ENCODE measurements at places on chromosomes 12 and 14.

DNA sequence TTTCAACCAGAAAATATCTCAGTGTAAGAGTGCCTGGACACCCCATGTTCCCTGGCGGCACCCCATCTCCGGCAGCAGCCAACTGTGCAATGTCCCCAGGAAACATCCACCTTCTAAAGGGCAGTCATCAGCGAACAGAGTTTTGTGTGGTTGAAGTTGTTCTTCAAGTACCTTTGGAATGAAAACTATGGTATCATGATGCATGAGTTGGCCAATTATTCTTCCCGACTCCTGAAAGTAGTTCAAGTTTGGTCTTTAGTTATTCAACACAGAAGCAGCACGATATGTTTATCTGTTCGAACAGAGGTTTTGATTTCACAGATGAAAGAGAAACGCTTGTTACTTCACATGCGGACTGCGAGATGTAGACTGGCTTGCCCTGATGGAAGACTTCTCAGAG lies 21.1 kb upstream of the TTC7B start:
- no peak for DNase-seq

- DNase-seq: no peak
These were observed 34.1 kb upstream of the CHGA start for GRCh38 chr14:92888896-92889295.

DNA sequence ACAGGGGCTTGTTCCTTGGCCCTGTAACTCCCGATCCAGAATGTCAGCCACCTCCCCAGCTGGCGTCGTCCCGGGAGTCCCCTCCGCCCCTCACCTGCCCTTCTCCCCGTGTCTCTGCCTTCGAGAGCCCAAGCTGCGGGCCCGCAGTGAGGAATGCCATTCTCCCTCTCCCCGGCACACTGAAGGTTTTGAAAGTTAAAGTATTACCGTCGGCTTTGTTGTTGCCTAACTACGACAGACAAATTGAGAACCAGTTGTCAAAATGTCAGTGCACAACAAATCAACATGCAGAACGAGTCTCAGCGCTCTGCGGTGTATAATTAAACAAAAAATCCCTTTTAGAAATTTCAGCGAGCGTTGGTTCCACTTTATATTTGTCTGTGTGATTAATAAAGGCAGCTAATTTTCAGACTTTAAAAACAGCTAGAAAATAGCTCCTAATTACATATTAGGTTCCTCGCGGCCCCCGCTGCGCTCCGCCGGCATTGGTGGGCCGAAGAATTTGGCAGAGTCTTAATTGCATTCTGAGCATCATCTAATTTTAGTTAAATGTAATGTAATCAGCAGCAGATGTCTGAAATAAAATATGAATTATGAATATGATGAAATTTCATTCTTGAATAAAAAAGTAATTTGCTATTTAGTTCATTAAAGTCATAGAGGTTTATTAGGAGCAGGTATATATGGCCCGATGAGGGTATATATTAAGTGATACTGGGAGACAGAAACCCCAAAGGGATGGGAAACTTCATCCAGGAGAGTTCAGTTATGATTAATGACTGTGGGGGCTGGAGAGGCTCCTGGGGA lies 40.3 kb downstream of the MVK start:
- DNase-seq: no peak

DNA sequence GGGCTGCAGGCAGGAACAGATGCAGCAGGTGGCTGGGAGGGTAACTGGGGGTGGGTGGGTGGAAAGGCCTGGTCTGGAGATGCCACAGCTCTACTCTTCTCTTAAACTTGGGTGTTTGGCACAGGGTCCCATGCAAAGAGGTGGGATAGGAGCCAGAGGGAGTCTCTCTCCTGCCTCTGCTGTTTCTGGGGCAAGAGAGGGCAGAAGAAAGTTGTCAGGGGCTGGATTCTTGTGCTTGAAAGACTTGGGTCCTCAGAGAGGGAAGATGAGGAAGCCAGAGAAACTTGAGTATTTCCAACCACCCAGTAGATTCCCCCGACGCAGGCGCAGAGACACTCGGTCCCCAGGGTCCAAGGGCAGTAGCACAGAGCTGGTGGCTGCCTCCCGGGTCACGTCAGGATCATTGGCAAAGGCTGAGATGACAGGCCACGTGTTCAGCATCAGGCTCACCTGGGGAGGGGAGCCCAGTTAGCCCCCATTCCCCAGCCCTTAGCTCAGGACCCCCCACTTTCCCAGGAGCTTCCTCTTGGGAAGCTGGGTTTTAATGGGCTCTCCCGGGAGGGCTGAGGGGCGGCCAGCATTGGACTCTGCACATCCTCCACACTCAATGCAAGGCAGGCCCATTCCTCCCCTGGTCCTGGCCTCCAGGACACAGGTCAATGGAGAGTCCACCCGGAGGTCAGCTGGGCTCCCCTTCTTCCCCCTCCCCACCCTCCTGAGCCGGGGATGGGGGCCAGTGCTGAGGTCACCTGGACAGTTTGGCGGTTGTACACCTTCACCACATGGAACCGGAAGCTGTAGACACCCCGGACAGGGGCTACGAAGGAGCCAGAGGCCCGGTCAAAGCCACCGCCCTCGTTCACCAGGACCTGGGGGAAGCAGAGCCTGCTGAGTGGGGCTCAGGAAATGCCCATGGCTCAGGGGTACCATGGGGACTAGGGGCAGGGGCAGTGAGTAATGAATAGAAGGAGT lies 1.6 kb downstream of the CBLN3 start:
- DNase-seq: no peak
